HFFc6 (cell line): ENCODE measurements at places on chromosomes 6 and 20.
A peak's percentile ranks its signal among the peaks of the same experiment; 100 is the strongest.

DNA sequence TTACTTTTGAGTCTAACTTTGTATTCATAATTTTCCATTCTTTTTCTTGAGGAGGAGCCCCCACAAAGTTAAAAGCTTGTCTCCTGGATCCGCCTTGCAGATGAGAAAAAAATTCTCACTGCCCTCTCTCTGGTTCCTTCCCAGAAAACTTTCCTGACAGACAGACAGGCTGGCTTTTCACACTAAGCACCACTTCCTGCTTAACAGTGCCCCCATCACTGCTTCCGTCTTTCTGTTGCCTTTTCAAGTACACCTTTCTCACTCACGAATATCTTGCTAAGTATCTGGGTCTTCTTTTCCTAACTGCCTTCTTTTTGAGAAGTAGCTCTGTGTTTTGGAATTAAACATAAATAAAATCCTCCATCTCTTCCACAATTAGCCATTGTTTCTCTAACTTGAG, 19.8 kb upstream of the LMBRD1 start:
- DNase-seq = no peak

DNA sequence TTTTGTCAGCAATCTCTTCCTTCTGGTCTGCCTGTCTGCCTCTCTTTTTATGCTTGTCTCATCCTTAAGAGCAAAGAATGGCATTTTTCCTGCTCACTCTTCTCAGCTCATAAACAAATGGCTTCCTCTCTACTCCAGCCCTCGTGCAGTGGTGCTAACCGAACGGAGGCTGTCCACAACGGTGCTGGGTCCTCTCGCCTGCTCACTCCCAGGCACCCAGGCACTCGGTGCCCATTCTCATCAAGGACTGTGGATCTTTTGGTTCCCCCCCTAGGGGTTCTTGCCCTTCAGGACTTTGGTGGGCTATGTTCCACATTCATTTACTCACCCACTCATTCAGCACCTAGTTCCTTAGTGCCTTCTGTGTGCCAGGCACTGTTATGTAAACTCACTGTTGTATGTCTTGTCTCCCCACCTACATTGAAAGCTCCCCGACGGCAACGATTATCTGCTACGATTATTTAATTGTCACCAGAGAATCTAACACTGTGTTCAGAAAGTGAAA, 113.9 kb downstream of the FYN start:
- no peak for DNase-seq

GRCh38 chr6:138539876-138540275, 40.6 kb upstream of the NHSL1 start:
- DNase-seq = no peak

DNA sequence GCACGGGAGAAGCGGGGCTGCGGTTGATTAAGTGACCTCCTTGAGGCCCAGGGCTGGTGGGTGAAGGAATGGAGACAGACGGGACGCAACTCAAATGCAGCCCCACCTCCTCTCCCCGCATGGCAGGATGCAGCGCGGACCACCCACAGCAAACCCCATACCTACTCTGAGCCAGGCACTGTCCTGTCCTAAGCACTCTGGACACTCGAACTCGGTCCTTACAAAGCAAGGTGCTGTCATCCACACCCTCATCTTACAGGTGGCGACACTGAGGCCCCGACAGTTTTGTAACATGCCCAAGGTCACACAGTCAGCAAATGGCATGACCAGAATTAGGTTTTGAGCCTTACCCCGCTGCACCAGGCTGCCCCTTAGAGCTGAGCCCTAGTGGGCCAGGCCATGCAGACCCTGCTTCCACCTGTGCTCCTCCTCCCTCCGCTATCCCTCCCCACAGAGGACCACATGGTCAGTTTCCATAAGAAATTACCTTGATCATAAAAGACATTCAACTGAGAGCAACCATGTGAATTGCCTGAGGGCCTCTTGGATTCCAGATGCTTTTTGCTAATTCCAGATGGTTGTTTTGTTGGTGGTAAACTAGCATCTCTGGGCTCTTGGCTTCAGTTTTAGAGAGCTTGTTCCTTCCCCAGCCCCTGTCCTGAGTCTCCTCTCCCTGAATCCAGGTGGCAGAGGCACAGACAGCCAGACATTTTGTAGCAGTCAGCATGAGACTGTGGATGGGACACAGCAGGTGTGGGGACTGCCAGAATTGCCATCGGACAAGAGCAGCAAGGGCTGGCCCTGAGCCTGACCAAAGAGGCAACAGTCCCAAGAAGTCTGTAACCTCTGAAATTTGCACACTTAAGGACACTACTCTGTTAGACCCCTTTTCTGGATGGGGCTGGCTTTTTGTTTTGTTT, 171.9 kb upstream of the PMEPA1 start:
- no peak for DNase-seq

DNA sequence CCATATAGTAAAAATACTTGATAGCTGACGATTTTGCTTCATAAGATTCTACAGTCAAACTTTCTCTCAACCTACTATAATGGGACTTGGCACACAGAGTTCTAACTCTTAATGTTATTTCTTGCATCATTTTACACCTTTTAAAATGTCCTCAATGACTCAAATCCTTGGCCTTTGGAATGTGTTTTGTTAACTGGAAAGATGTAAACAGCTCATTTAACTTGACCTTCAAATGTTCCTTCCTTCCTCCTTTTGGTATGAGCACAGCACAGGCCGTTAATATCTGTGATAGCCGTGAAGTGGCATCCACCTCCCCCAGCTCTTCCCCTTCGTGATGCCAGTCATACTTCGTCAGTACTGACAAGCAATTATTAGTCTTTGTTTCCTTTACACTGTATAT, 972.0 kb upstream of the CITED2 start:
- DNase-seq = peak; percentile 71

GRCh38 chr20:33584976-33585375, 77.2 kb upstream of the C20orf144 start:
- no peak for DNase-seq

GRCh38 chr6:132021552-132022375, 70.6 kb upstream of the CCN2 start:
- no peak for DNase-seq

DNA sequence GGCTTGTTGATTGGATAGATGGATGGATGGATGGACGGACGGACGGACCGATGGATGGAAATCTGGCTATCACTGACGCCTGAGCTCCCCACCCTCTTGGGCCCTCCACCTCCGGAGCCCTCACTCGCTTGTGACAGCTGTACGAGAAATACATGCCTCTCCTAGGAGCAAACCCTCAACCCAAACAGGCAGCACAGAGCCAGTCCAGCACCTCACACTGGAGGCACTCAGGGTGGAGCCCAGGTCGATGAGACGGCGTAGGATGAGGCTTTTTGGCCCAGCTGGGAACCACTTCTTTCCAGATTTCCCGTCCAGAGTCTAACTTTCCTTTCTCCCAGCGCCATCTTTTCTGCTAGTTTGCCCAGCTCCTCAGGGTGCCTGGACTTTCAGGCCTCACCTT, 2.7 kb upstream of the LY6G5C start:
- no peak for DNase-seq

DNA sequence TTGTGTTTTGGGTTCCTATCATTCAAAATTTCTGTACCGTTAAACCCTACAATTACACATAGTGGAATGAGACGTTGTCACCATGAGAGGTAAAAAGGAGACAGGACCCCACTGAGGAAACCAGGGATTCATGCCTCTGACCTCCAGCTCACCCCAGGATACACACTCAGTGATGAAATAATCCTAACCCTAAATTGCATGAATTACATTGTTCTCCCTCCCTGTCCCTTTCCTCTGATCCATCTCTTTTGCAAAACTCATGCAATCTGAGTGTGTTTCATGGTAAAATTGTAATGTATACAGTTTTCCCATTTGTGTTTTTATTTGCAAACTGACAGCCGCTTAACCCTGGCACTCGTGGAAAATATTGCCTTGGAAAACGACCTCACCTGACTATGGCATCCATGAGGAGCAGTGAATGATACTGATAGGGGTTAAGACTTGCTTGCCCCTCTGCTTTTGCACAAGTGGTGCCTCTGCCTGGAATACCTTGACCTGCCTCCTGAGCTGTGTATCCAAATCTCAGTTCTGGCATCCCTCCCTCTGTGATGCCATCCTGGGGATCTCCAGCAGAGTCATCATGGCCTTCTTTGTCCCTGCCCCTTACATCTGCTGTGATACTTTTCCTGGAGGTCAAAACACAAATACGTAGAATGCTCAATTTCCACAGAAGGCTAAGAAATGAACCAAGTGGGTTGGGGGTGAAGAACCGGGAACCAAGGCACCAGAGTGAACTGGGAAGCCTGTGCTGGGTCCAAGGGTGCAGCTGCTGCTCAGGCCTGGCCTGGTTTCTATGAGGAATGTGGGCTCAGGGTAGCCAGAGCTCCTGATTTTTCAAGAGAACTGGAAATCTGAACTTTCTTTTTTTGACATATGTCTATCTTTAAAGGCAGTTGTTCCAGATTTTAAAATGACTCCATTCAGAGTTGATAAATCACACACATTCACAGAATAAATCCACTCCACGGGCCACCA, 211.6 kb upstream of the ZNF217 start:
- no peak for DNase-seq

DNA sequence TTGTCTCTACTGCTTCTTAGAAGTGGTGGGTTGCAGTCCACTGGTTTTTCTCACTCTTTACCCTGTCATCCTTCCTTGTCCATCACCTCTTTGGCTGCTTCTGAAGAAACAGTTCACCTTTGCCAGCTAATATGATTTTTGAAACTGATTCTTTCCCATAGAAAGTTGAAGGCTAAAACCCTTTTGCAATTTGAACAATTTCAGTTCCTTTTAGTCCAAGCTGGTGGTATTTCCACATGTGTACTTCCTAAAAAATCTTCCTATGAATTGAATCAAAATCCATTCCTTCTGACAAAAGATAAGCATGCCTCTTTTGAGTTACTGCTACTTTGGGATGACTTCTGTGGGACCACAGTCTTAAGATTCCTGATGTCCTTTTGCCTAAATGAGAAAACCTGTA, 210.0 kb upstream of the MAN1A1 start:
- DNase-seq = no peak

- DNase-seq = no peak
Measured at GRCh38 chr6:106804346-106805335, 169.9 kb downstream of the CD24 start.

- DNase-seq = no peak
Measured at GRCh38 chr20:8076306-8077136, 55.5 kb upstream of the PLCB1 start.

GRCh38 chr6:93358435-93358834, 60.9 kb downstream of the EPHA7 start:
- DNase-seq = no peak

DNA sequence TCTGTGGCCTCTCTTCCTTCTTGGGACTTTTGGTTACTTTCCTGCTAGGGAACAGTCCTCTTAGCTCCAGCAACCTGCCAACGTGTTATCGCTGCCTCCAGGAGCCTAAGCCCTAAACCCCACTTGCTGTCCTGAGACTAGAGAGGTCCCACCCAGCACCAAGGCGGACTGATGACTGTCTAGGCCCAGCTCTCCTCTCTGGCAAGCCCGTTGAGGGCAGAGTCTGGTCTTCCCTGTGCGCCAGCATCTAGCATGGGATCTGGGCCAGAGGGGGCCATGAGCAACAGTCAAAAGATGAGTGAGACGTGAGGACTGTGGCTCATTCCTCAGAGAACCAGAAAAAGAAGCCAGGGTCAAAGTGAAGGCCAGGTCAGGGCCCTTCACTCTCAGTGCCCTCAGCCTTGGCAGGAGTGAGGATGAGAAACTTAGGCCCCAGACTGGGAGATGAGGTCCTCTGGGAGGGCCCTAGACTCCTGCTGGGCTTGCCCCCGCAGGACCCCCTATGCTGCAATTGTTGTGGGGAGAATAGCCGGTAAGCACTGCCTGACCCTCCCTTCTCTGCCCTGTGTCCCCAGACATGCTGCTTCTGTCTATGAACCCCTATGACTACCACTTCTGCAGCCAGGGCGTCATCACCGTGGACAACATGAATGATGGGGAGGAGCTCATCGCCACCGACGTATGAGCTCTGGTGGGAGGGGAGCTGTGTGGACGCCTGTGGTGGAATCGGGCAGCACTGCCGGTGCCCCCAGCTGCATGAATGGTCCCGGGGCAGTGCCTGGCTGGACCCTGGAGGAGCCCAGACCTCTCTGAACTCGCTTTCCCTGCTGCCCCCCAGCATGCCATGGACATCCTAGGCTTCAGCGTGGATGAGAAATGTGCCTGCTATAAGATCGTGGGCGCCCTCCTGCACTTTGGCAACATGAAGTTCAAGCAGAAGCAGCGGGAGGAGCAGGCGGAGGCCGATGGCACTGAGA, 30.9 kb downstream of the MYH7B start:
- no peak for DNase-seq

GRCh38 chr20:25686081-25687067, 10.3 kb downstream of the ZNF337 start:
- no peak for DNase-seq

DNA sequence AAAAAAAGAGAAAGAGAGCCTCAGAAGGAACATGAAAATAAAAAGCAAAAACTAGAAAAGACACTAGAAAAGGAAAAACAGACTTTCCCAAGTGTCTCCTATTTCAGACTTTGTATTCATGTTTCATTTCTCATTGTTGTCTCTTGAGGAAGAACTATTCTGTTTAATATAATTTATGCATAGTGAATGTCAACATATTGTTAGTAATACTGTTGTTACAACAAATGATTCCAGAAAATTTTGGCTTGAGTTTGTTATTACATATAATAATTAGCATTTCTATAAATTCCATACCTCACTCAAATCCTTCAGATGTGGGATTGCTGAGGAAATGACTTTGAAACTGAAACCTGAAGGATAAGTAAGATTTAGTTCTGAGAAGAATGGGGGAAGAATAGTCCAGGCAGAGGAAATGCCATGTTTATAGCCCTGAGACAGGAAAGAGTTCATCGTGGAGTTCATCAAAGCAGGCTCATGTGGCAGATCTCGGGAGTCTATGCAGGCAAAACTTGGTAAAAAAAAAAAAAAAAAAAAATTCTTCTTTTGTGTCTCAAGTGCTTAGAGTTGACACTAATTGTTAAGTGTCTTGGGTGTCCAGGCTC, 53.1 kb upstream of the EIF2S2 start:
- DNase-seq = no peak

DNA sequence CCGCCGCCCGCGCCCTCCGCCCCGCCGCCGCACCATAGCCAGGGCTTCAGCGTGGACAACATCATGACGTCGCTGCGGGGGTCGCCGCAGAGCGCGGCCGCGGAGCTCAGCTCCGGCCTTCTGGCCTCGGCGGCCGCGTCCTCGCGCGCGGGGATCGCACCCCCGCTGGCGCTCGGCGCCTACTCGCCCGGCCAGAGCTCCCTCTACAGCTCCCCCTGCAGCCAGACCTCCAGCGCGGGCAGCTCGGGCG, 1.5 kb downstream of the FOXC1 start:
- no peak for DNase-seq

DNA sequence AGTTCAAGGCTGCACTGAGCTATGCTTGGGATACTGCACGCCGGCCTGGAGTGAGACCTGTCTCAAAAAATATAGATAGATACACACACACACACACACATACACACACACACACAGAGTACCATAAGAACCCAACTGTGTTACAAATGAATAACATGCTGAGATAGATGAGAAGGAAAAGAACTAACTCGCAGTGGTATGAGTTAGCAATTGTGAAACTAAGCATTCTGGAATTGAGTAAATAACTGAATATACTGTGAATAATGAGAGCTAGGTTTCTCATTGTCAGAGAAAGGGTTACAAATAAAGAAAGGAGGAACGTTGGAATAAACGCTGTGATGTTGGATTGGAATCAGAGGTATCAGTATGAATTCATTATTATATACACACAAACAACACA, 14.6 kb upstream of the FAXC start:
- no peak for DNase-seq

- no peak for DNase-seq
Measured at GRCh38 chr6:125792680-125793079, 1.9 kb downstream of the NCOA7 start.

GRCh38 chr20:37243076-37243936, 18.3 kb downstream of the GHRH start:
- no peak for DNase-seq
